Foreskin keratinocyte (primary cell): ENCODE measurements at places on chromosomes 2 and 18. TPM values are rescaled to one million over a fixed set of nuclear protein-coding genes. Genes with fewer than 3 reads are reported as not detected.

Gene TXNDC2
- total RNA-seq: not detected in 2 replicates

Gene SCG2
- 0.14 TPM in 1 of 2 replicates, not detected in the other for total RNA-seq

Gene DSG4
- total RNA-seq: 0.04 TPM in 1 of 2 replicates, not detected in the other

Gene STPG4
- total RNA-seq: 0.07 TPM in 1 of 2 replicates, not detected in the other

Gene PPP1R1C
- 7.3 and 8.1 TPM in 2 replicates for total RNA-seq

Gene CHAC2
- 14.3 TPM in 2 replicates for total RNA-seq

Gene CFAP210
- not detected in 2 replicates for total RNA-seq

Gene IL36B
- total RNA-seq: not detected in 2 replicates

Gene HAAO
- 0.48 and 0.56 TPM in 2 replicates for total RNA-seq

Gene SERPINB5
- total RNA-seq: 282 and 314 TPM in 2 replicates

Gene ERICH2
- 1.3 and 2.5 TPM in 2 replicates for total RNA-seq

Gene GNAL
- total RNA-seq: 1.3 and 4.4 TPM in 2 replicates

Gene ASB18
- not detected in 2 replicates for total RNA-seq

Gene MIB1
- total RNA-seq: 37.5 and 38.4 TPM in 2 replicates

Gene SERPINB8
- 37.8 and 39.4 TPM in 2 replicates for total RNA-seq

Gene RGPD3
- total RNA-seq: 0.14 TPM in 2 replicates

Gene GATA6
- total RNA-seq: 0.03 and 0.07 TPM in 2 replicates

Gene SCYGR4
- not detected in 2 replicates for total RNA-seq

Gene NIF3L1
- 38.6 and 43.5 TPM in 2 replicates for total RNA-seq

Gene BOLL
- not detected in 2 replicates for total RNA-seq

Gene REEP1
- 0.11 and 0.14 TPM in 2 replicates for total RNA-seq

Gene TUBA4B
- total RNA-seq: not detected in 2 replicates

Gene CYP1B1
- 0.17 and 0.25 TPM in 2 replicates for total RNA-seq

Gene FZD7
- total RNA-seq: 2.5 TPM in 2 replicates

Gene TMEM198
- total RNA-seq: 1.0 and 1.2 TPM in 2 replicates

Gene MDH1B
- total RNA-seq: 0.48 and 0.56 TPM in 2 replicates

Gene SLC11A1
- total RNA-seq: 0.81 and 1.0 TPM in 2 replicates

Gene GAD1
- 0.61 and 1.4 TPM in 2 replicates for total RNA-seq

Gene RHOB
- total RNA-seq: 46.8 and 64.3 TPM in 2 replicates

Gene PRKAG3
- not detected in 2 replicates for total RNA-seq

Gene KCNE4
- total RNA-seq: 0.14 TPM in 2 replicates

Gene IL1F10
- total RNA-seq: not detected in 2 replicates

Gene ADD2
- total RNA-seq: 0.18 and 1.8 TPM in 2 replicates

Gene ZNF892
- 7.7 and 8.7 TPM in 2 replicates for total RNA-seq

Gene SERPINB10
- 0.07 and 2.3 TPM in 2 replicates for total RNA-seq

Gene TFPI
- 0.42 and 0.54 TPM in 2 replicates for total RNA-seq

Gene FEV
- not detected in 2 replicates for total RNA-seq

Gene SLC16A14
- total RNA-seq: 0.81 and 0.92 TPM in 2 replicates

Gene SLC4A5
- 0.17 and 0.25 TPM in 2 replicates for total RNA-seq

Gene GPR55
- not detected in 2 replicates for total RNA-seq

Gene WNT6
- total RNA-seq: not detected in 2 replicates

Gene ANTXR1
- 30.3 and 31.0 TPM in 2 replicates for total RNA-seq

Gene SERPINB4
- total RNA-seq: 0.07 TPM in 1 of 2 replicates, not detected in the other

Gene KCNJ3
- not detected in 2 replicates for total RNA-seq

Gene OSBPL6
- 11.7 and 11.8 TPM in 2 replicates for total RNA-seq

Gene TLX2
- 0.10 TPM in 1 of 2 replicates, not detected in the other for total RNA-seq
